ENCODE measurements at places on chromosomes 3 and 15.

DNA sequence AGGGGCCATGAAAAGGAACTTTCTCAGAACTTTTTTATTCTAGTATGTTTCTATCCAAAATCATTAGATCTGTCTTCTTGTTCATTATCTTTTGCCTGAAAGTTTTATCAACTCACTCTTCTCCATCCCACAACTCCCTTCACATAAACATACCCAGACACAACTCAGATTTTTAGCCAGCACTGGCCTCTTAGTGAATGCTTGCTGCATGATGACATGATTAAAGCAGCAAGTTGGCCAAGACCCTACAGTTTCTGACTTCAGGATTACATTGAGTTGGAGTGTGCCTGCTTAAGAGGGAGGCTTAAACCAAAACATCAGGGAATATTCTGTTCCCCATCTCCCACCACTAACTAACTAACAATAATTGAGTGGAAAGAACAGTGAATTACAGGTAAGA, 38.1 kb downstream of the PLSCR2 start:
- no peak for DNase-seq

DNA sequence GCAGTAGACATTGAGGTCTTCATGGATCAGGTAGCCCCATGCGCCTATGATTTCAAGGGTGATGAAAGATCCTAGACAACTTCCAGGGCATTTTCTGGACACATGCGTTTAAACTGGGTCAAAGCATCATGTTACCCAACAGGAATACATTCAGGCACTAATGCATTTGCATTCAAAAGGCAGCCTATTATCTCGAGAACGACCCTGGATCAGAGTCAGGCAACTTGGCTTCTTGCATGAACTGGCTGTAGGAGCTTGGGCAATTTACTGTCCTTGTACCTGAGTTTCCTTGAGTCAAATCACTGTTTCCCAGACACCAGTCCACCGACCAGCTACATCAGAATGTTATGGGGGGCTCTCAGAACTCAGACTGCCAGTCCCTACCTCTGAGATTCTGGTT, 51.5 kb upstream of the CHST2 start:
- DNase-seq, result peak; percentile 51

- DNase-seq, result no peak
Measured at GRCh38 chr3:87558492-87558891, 282.1 kb upstream of the POU1F1 start.

DNA sequence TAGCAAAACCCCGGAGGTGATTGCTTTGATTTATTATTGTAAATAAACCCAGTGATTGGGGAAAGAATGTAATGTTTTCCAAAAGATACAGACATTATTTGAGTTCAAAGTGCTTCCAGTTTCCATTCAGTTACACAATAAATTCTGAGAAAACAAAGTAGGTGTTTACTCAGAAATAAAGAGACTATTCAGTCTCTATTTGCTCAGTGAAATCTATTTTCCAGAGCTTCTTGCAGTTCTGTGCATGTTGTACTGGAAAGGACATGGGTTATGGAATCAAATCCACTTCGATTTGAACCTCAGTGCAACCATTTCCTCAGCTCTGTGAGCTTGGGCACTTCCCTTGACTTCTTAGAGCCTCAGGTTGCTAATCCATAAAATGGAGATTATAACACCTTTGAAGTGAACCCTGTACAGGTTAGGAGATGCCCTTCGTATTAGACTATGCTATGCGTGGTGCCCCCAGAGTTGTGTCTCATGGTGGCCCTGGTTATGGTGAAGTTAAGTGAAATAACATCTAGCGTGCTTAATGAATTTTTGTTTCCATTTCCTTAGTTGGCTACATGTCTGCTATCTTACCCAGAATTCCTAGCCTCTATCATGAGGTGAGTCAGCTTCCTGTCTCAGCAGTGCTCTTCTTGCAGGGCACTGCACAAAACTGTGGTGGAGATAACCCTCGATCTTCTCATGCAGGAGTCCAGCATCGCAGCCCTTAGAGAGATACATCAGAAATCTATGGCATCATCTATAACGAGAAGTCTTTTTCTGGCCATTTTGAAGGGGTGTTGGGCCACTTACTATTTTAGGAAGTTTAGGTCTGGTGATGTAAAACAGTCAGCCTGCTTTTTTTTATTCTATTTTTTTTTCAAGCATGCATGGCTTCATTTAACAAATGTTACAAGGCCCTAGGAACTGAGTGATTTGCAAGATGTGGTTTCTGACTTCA, 97.7 kb downstream of the RPL39L start:
- DNase-seq, result no peak

- DNase-seq, result no peak
Measured at GRCh38 chr3:149462581-149463011, 11.9 kb upstream of the TM4SF4 start.

DNA sequence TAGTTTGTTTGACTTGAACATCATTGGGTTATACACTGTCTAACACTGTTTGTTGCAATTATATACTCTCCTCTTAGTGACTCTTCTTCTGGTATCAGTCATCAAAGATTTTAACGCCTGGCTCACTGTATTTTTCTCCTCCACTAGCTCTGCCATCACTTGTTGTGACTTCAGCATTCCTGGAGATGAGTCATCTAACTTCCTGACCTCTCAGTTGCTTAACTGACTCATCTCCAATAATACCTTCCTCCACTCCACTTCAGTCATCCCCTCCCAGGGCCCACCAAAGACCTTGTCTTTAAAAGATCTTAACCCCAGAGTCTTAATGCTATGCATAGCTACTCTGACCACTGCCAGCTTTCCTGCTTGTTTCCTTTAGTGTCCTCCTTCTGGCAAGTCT, 28.6 kb upstream of the CLSTN2 start:
- DNase-seq, result peak; percentile 34

DNA sequence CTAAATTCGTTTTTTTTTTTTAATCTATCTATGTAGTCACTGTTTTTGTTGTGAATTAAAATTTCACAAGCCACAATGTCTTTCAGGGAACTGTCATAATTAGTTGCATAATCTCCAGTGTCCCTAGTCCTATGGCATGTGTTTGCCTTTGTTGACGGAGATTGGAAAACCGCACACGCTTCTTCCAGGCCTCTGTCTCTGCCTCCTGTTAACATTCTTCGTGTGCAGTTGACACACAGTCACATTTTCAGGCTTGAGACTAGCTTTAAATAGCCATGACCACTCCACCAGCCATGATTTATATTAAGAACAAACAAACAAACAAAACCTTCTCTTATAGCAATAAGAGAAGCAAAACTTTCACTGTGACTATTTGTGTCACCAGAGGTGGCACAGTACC, 139.8 kb downstream of the DUT start:
- DNase-seq, result no peak

GRCh38 chr3:19881036-19881435, 53.0 kb downstream of the EFHB start:
- peak; percentile 36 for DNase-seq

GRCh38 chr3:115648559-115648958, 25.2 kb downstream of the GAP43 start:
- no peak for DNase-seq

DNA sequence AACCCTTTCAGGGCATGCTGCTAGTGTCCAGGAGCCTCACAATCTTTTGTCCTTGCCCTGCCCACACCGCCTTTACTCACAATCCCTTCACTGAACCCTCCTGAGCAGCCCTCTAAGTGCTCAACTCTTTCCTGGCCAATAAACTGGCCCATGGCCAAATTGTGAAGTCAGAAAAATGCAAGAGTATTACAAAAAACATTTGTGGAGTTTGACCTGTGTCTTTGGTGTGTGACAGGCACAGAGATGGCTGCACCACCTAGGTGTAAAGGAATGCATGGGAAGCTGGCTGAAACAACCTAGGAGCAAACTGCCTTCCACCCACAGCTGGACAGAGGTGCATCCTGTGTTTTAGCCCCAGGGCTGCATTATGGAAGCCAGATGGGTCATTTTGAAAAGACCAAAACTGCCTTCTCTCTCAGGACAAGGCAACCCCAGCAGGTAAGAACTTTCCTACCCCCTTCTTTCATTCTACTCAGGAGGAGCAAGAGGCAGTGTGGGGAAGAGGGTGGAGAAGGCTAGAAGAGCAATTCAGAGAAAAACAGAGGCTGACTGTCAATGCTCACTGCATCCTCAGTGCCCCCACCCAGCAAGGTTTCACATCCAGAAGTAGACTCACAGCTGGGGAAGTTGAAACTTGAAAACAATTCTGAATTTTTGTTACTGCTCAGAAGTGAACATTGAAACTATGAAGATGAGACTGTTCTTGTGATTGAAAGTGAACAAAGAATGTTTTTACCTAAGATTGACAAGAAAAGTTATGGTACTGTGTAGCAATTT, 78.6 kb downstream of the TRIM42 start:
- DNase-seq, result no peak

DNA sequence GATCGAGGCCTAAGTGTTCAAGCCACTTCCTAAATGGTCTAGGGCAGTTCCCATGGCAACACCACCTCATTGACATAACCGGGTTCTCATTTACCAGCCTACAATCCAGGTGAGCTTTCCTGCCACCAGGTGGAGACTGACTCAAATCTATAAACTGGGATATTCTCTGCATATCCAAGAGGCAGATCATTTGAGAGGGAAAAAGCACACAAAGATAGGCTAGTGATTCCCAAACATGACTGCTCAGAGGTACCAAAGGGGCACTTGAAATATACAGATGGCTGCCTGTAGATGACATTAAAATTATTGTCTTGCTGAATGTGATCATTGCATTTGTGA, 141.3 kb upstream of the PROK2 start:
- DNase-seq, result peak; percentile 92

DNA sequence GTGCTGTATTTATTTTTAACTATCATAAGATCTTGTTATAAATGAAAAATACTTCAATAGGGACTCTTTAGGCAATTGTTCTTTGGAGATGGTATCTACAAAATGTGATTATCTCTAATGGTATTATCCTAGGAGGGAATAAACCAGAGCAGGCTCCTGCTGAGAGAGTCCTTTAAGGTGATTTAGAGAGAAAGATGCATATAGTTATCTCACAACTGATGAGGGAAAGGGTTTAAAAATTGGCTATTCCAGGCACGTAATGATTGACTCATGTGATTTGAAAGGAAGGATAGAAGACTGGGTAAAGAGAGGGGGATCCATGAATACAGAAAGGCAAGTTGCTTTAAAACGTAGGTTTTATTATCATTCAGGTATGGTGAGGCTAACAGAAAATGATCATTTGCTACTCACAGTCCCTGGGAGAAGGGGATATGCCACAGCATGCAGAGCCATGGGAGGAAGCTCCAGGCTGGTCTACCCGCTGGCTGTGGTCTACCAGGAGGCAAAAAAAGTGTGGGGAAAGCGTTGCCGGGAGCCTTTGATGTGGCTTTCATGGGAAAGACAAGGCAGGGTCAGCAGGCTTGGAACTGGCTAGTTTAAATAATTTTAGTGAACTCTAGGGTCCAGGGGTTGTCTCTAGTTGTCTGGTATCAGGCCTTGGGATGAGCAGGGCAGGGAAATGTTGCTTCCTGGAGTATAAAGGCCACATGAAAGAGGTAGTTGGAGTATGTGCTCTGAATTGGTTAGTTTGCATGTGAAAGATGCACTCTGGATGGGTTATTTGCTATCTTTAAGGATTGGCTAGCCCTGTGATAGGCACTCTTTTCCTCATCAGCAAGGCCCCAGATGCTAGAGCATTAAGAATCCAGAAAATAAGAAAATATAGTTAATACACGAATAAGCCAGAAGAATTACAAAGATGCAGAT, 798.4 kb upstream of the GRM7 start:
- peak; percentile 37 for DNase-seq

DNA sequence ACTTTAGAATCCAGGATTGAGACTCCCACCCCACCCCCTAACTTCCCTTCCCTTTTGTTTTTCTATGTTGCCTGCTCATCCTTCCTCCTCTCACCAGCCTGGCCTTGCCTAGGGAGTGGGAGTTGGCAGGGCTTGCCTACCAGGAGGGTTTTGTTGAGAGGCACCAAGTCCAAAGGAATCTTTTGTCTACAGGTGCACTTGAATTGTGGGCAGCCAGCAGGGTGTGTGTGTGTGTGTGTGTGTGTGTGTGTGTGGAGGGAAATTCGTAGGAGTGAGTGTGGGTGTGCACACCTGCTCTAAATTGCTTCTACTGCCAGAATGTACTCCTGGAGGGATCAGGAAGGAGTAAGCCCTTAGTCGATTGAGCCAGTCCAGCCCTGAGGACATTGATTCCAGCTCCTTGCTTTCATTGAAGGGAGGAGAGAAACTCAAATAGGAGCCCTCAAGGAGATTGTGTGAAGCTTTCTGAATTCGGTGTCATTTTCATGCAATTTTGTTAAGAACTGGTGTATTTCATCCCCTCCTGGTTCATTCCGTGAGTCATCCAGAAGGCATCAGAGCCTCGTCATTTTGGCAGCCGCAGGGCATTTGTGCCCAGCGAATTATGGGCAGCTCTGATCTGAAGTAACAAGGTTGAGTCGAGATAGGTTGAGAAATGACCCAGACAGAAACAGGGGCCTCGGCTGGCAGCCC, 112.1 kb downstream of the SLCO3A1 start:
- DNase-seq, result no peak

DNA sequence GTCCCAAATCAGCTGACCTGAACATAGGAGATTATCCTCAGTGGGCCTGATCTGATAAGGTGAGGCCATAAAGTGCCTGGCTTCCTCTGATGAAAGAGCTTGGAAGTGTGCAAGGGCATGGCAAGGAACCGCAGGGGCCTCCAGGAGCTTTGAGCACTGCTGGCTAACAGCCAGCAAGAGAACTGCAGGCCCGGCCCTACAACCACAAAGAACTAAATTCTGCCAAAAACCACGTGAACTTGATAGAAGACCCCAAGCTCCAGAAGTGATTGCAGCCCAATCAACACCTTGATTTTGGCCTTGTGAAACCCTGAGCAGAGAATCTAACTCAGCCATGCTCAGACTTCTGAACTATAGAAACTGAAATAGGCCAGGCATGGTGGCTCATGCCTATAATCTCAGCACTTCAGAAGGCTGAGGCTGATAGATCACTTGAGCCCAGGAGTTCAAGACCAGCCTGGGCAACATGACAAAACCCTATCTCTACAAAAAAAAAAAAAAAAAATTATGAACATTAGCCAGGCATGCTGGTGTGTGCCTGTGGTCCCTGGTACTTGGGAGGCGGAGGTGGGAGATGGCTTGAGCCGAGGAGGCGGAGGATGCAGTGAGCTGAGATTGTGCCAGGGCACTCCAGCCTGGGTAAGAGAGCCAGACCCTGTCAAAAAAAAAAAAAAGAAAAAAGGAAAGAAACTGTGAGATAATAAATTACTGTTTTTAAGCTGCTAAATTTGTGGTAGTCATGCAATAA, 7.7 kb upstream of the DIS3L start:
- no peak for DNase-seq

GRCh38 chr3:99658274-99658673, 19.9 kb downstream of the COL8A1 start:
- DNase-seq, result no peak
